ENCODE measurements at places on chromosomes 4 and X.

- DNase-seq = no peak
These were observed 648.5 kb upstream of the LCORL start for GRCh38 chr4:18670034-18670433.

- DNase-seq = no peak
These were observed 119.2 kb upstream of the MAB21L2 start for GRCh38 chr4:150462743-150463142.

DNA sequence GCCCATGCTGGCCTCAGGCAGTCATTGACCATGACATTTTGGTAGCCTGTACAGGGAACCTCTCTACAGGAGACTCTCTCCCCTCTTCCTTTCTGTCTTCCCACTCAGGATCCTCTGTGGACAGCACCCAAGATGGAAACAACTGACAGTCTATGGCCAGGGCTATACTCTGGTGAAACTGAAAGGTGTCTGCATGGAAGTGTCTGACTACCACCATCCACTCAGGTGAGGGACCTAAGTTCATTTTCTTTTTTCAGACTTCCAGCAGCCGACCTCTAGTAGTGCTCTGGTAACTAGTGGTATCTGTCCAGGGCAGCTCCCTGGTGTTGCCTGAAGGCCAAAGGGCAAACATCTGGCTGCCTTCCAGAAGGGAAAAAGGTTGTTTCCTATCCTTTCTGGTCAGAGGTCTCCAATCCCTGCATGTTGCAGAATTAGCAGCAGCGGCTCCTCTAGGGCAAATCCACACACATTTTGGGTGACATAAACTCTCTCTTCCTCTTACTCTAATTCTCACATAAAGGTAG, 804.5 kb downstream of the C4orf33 start:
- DNase-seq = no peak

DNA sequence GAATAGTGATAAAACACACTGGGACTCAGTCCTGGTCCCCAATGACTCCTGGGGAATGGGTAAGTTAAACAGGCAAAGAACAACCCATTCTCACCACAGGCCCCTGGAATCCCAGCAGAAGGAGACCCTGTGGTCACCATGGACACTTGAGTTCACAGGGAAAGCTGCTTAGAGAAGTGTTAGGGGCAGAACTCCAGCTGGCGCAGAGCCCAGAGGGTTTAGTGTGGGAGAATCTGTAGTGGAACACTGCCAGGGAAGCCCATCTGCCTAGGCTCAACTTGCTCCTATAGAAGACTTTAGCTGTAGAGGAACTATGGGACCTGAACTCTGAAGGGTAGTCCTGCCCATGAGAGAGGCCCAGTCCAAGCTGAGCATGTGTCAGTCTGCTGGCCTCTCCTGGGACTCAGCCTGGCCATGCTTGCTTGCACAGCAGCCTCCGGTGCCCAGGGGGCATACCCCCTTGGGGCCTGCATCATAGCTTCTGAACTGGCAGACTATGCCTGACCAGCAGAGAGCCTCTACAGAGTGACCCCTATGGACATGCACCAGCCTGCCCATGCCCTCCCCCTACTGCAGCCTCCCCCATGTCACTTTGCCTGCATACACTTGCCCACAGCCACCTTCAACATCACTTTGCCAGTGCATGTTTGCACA, 343.5 kb downstream of the IDS start:
- DNase-seq = no peak

- DNase-seq = no peak
These were observed 108.3 kb upstream of the TAPT1 start for GRCh38 chr4:16334601-16335000.

DNA sequence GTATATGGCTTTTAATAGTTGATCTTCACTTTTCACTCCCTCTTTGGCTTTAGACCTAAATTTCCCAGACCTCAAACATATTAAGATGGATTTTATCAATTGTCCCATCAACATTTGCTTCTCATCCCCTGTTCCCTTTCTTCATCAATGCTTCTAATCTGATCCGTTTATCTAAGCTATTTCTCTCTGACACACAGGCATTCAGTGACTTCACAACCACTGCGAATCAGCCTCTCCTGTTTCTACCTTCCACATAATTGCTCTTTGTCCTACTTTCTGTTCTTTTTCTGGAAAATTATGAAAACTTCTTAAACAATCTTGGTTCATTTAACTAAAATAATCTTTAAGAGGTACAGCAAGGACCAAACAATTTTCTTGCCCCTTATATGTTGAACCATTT, 115.2 kb downstream of the GLRA3 start:
- DNase-seq = no peak

DNA sequence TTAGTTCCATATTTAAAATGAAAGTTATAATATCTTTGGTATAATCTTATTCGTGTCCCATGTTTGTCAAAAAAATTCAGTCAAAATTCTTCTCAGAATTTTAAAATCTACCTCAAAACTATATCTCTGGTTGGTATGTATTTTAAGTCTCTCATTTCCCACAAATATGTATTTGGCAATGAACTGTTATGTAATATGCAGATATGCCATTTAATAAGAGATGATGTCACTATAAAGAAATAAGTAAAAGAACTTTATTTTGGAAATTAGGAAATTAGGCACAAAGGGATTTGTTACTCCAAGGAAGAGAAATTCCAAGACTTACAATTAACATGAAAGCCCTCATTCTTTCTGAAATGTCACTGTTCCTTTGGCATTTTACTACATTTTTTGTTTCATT, 15.3 kb downstream of the SNCA start:
- DNase-seq = no peak

GRCh38 chr4:152680988-152681603, 1.3 kb upstream of the TMEM154 start:
- DNase-seq = no peak

- DNase-seq = peak; percentile 18
These were observed 24.1 kb upstream of the MTM1 start for GRCh38 chrX:150544222-150544787.

DNA sequence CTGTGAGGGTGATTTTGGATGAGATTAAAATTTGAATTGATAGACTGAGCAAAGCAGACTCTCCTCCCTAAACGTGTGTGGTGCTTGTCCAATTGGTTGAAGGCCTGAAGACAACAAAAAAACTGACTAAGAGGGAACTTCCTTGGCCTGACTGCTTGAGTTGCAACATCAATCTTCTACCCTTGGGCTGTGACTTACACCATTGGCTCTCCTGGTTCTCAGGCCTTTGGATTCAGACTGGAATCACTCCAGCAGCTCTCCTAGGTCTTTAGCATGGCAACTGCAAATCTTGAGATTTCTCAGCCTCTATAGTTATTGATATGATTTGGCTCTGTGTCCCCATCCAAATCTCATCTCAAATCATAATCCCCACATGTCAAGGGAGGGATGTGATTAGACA, 49.7 kb upstream of the IGFBP7 start:
- no peak for DNase-seq

DNA sequence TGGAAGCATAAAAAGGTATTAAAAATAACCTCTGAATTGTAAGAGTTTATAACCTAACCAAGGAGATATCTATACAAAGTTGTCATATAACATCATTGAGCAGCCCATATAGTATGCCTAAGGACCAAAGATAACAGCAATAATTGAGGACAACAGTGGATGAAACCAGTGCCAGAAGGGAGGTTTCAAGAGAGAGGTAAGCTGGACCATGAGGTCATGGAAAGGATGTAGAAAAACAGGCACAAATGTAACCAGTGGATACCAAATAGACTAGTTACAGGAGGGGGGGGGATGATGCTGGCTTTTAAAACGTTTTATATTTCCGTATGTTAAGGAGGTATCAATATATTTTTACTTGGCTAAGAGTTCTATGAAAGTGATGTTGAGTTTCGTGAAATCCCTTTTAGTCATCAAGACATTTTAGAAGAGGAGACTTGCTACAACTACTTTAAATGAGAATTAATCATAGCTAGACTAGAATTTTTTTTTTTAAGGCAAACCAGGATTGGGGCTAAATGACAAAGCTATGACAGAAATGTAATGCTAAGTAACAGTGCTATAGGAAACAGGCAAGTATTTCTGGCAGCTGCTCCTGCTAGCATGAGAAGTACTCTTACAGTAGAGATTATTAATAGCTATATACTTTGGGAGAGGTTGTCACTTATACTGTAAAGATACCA, 161.1 kb downstream of the FBXW7 start:
- DNase-seq = no peak

DNA sequence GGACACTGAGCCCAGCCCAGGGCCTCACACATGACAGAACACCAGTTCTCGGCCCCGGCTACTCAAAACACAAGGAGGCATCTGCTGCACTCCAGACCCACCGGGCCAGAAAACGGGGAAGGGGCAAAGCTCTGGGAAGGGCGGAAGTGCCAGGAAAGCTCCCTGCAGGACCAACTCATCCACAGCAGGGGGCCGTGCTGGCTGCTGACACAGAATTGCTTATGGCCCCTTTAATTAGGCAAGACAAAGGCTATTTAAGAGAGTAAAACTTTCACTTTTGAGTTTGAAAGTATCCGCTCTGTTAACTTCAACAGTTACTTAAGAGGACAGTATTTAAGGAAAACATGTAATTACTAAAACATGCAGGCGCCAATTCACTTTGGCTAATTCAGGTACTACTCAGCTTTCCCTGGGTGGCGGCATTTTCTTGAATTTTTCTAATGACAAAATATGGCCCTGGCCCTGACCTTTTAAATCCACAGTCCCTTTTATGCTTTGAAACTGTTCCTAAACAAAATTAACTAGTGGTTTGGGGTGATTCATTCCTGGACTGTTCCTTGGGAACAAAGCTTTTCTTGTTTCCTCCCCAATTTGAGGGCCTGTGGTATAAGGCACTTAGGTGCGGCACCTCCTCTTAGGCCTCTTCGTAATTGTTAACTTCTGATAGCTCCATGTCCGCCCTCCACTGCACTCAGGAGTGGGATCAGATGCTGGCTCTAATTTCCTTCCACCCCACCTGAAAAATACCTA, 40.4 kb downstream of the NSG1 start:
- DNase-seq = no peak

- DNase-seq = no peak
These were observed 234.9 kb upstream of the CTSO start for GRCh38 chr4:156188596-156188995.

DNA sequence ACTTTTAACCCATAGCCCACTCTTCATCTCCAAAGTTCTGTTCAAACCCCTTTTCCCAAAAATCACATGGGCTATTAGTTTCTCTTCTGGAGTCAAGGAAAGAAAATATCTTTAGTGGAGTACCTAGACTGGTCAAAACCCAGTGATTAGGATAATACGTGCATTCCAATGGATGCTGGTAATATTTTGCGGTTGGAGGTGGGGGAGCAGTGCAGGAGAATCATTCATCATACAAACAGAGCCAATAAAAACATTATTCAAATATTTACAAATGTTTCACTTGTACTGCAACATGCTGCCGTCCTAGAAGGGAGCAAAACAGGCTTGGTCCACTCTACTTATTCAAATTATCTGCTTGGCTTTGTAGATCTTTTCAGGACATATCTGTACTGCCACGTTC, 57.2 kb upstream of the RAB9B start:
- DNase-seq = no peak
